ENCODE measurements at places on chromosomes 4 and X. TPM values are rescaled to one million over a fixed set of nuclear protein-coding genes. Genes with fewer than 3 reads are reported as not detected.

MYOZ2 gene
- polyA plus RNA-seq: 8.3 TPM

MED12 gene
- 65.0 TPM for polyA plus RNA-seq

GAB3 gene
- 8.4 TPM for polyA plus RNA-seq

NALF2 gene
- polyA plus RNA-seq: 0.09 TPM

PNMA6F gene
- polyA plus RNA-seq: not detected

DNA sequence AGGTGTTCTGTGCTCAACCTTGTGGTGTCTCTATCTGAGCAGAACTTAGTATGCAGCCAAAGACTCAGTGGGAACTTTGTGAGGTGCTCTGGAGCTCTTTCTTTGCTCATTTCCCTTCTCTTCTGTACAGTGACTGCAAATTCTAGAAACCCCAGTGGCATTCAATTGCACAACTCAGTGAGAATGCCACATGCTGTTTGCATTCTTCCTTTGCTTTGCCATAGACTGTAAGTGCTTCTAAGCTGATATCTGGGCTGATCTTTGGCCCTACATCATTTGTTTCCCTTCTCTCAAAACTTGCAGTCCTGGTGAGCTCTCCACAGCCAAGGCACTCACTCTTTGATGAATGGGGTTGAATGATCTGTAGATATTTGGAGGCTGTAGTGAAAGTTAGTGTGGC, 7.0 kb downstream of the PNMA3 start:
- DNase-seq: no peak

GRCh38 chr4:47209833-47210232, 178.5 kb downstream of the GABRB1 start:
- no peak for DNase-seq

- no peak for DNase-seq
Measured at GRCh38 chr4:80261989-80262600, 4.4 kb upstream of the FGF5 start.

DNA sequence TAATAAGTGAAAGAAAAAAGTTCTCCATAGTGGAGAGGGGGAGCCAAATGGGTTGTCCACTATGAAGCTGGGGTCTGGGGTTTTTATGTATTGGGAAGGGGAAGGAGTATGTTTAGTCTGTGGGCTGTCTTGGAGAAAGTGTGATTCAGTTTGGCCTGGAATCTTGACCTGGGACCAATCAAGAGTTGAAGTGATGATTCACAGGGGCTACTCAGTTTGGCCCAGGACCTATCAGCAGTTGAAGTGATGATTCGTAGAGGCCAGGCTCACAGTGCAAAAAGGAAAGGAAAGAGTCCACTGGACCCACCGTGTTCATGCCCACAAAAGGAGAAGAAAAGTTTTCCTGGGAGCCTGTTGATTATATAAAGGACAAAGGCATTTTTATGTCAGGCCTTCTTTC, 47.3 kb upstream of the RAB9B start:
- DNase-seq: no peak

- no peak for DNase-seq
Measured at GRCh38 chr4:87499403-87500091, 29.6 kb downstream of the SPARCL1 start.
